ENCODE measurements at places on chromosomes 1 and 21. TPM values are rescaled to one million over a fixed set of nuclear protein-coding genes. Genes with fewer than 3 reads are reported as not detected.

COL16A1 gene
- 14.7 TPM for total RNA-seq

SPRR4 gene
- not detected for total RNA-seq

AGBL4 gene
- under 0.01 TPM for total RNA-seq

ASCL5 gene
- total RNA-seq: not detected

RIMKLA gene
- not detected for total RNA-seq

SDE2 gene
- total RNA-seq: 21.4 TPM
